ENCODE measurements at places on chromosomes 4 and X.

- DNase-seq: no peak
Observed at GRCh38 chr4:36056136-36056535, 188.2 kb downstream of the ARAP2 start.

DNA sequence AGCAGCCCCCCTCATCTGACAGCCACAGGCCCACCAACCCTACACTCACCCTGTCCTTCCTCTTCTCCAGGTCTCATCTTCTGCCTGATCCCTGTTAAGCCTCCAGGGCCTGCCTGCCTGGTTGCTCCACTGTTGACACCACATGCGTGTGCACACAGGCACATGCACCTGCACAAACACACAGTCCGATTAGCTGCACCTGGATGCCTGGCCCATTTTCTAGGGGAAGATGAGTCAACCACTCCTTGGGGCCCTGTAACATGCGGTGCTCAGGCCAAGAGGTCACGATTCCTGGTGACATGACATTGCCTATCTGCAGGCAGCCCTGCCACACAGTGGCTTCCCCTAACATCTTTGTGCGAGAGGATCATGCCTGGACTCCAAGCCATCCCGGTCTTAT is 498.4 kb downstream of the BCOR start:
- DNase-seq: no peak

GRCh38 chr4:140641789-140642439 is 73.2 kb upstream of the UCP1 start:
- no peak for DNase-seq

DNA sequence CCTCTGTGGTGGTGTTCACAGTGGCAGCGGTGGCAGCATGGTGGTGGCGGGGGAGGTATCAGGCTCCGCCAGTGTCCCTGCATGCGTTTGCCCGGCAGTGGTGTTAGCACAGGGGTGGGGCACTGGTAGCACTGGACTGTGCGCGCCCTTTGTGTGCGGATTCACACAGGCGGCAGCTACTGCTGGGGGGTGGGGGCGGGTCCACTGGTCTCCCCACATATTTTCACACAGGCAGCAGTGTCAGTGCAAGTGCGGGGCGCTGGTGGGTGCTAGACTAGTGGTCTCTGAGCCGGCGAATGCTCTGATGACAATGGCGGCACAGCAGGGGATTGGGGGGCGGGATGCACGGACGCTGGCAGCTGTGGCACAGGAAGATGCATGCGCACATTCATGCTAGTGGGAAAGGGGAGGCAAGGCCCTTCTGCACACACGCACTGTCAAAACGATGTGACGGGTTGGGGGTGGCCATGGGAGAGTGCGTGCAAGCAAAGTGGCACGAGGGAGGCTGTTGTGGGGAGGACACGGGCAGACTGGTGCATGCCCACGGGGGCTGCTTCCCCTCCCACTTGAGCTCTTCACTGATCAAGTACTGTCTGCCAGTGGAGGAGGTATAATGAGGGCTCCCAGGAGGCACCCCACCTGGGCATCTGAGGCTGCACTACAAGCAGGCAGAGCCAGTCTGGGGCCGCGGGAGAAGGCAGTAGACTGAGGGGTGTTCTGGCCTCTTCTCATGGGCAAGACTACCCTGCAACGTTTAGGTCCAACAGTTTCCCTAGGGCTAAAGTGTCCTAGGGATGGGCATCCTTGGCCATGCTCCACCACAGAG is 53.0 kb downstream of the POF1B start:
- no peak for DNase-seq

DNA sequence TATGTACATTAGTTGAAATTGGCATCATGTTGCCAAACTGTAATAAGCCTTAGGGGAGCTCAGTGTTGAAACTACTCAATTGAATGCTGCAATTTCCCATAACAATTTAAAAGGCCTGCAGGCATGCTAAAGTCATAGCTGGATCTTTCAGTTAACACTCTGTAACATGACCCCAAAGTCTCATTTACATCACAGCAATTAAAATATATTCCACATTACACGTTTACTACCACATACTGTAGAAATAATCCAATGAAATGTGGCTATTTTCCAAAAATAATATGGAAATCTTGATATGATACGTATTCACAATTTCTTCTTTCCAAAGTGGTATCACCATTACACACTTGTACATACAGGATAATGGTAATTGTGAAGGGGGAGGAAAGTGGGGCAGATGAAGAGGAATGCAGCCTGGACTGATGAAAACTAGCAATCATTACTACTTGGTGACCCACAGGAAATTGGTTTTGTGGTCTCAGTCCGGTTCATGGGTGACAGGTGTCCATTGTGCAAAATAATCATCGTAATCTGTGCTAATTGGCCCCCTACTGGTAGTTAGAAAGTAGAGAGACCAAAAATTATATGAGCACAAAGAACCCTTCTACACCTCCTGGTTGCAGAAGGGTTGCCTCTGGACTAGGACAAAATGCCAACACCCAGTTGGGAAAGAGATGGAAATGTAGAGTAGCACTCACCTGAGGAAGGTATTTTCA is 63.7 kb downstream of the TENM3 start:
- DNase-seq: no peak

- DNase-seq: no peak
Observed at GRCh38 chr4:134539729-134540231, 338.2 kb upstream of the PABPC4L start.

DNA sequence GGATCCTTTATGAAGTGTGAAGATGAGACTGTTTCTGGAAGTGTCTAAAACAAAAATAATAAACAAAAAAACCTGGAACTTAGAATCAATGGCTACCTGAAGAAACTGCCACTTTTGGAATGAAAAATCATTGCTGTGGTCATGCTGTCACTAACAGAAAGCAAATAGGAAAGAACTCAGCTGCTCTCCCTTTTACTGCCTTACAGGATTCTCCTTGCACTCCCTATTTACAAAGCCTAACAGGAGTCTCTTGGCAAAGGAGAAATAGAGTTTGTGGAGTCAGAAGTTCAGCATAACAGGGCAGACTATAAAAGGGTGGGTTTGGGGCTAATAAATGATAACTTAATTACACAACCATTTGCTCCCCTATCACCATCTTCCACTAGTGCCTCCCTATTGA is 19.0 kb upstream of the GK2 start:
- DNase-seq: no peak

DNA sequence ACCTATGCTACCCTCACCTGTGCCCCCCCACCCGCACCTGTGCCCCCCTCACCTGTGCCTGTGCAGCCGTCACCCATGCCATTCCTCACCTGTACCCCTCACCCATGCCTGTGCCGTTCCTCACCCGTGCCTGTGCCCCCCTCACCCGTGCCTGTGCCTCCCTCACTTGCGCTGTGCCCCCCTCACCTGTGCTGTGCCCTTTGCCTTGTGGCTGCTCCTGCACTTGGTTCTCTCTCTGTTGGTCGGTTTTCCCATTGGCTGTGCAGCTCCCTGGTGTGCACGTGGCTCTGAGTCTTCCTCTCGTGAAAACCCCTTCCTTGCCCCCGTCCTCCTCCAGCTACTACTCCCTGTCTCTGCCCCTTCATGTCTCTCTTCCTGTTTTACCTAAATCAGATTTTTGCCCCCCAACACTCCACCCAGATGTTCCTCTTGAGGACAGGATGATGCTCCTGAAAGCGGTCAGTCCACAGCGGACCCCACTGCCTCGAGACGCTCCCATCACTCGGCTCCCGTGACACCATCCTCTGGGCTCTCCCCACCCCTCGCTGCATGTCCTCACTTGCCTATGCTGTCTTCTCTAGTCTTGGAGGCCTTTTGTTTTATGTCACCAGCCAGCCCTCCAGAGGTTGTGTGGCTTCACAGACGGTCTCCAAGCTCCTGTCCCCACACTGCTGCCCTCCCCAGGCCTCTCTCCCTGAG is 6.8 kb downstream of the MAEA start:
- DNase-seq: no peak

DNA sequence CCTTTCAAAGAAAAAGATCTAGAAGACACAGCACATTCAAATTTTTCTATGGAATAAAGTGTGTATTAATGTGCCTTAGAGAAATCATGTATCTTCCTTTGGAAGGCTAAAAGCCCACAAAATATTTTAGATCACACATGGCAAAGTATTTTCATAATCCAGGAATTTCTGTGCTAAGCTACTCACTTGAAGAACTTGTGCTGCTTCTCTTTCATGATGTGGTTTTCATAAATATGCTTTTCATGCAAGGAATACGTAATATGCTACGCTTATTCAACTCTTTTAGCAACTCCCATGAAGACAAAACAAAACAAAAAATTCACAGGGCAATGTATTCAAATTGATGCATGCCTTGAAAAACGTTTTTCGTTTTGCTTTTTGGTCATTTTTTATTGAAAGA is 125.6 kb downstream of the ARHGAP24 start:
- DNase-seq: no peak

DNA sequence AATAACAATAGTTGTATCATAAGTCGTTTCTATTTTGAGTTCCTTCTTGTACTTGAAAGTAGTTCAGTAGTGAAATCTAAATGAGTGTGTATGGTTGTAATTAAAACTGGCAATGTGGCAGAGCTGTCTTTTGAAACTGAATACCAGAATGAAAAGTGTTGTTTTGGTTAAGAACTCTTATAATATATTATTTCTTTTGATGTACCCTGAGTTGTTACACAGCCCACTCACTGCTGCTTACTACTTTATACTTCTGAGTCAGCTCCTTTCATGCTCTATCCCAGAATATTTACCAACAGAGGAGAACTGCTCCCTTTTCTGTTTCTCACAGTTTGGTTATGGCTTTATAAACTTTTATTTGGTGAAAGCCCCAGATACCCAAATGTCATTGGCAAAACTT is 28.8 kb downstream of the FAM199X start:
- no peak for DNase-seq

DNA sequence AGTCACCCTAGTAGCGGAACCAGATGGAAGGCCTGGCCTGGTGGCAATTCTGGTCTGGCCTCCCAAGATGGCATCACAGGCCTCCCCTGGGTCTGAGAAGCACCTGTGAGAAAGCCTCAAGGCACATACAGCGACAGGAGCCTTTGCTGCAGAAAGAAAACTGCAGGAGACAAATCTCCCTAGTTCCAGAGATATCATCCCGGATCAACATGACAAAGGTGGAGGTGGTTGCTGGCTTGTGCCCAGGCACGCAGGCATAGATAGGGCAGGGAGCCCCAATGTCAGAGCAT is 93.6 kb downstream of the BCOR start:
- DNase-seq: no peak

GRCh38 chr4:134862116-134862515 is 660.5 kb upstream of the PABPC4L start:
- no peak for DNase-seq

DNA sequence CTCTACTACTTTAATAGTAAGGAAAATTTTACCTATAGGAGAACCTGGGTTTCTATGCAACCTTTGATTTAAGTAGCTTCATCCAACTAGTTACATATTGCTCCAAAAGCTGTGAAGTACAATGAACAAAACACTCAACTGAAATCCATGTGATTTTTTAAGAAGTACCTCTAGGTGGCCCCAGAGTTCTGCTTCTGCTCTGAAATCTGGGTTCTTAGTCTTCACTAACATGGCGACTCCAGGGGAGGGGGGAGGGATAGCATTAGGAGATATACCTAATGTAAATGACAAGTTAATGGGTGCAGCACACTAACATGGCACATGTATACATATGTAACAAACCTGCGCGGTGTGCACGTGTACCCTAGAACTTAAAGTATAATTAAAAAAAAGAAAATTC is 73.4 kb upstream of the MAGEB2 start:
- no peak for DNase-seq

- no peak for DNase-seq
Observed at GRCh38 chrX:118062817-118063615, 53.6 kb downstream of the KLHL13 start.

- no peak for DNase-seq
Observed at GRCh38 chr4:155319516-155319915, 57.2 kb downstream of the MAP9 start.

- peak; percentile 79 for DNase-seq
Observed at GRCh38 chr4:151324752-151325110, 674 bp downstream of the SH3D19 start.

- DNase-seq: no peak
Observed at GRCh38 chr4:2598511-2599303, 62.3 kb downstream of the FAM193A start.

DNA sequence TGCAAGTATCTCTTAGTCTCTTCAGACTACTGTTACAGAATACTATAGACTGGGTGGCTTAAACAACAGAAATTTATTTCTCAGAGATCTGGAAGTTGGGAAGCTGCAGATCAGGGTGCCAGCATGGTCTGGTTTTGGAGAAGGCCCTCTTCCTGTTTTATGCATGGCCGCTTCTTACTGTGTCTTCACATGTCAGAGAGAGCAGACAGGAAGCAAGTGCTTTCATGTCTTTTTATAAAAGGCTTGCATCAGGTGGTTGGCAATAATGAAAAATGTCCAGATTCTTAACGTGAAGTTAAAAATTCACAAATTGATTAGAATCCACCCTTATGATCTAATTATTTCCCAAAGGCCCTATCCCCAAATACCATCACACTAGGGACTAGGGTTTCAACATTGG is 284.9 kb downstream of the RPA4 start:
- no peak for DNase-seq

All from colonic mucosa (tissue), 4 donors.